ENCODE measurements at places on chromosomes 7 and 10. TPM values are rescaled to one million over a fixed set of nuclear protein-coding genes. Genes with fewer than 3 reads are reported as not detected.

The TSPAN15 gene
- total RNA-seq = 186 TPM

The HOXA11 gene
- total RNA-seq = 26.6 TPM

The ITPRID1 gene
- not detected for total RNA-seq

The ORC5 gene
- 21.7 TPM for total RNA-seq

The PTPRE gene
- total RNA-seq = 5.0 TPM

The ATRNL1 gene
- not detected for total RNA-seq

The PCLO gene
- 7.5 TPM for total RNA-seq

All from PC-3 (cell line).